ENCODE measurements at places on chromosomes 3 and 15. TPM values are rescaled to one million over a fixed set of nuclear protein-coding genes. Genes with fewer than 3 reads are reported as not detected.

DNA sequence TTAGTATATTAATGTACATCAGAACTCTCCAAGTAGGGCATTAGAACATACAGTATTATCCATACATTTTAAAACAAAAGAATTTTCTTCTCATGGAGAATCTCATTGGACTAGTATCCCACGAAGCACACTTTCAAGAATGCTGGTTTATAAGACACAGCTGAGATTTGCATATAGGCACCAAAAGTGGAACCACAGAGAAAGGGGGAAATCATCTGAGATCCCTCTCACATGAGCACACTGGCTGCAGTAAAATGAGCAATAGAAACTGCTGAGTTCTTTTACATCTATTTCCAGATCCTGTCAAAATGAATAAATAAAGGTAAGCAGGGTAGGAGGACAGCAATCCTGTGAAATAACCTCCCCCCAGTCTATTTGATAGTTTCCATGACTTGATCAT is 665.3 kb downstream of the FHIT start:
- H3K27me3 ChIP-seq: no peaks in the 10 kb centered on the region
- no peak overlapping the region for H3K4me3 ChIP-seq
- no peak overlapping the region for H3K27ac ChIP-seq
- no peaks in the 10 kb centered on the region for H3K4me1 ChIP-seq

DNA sequence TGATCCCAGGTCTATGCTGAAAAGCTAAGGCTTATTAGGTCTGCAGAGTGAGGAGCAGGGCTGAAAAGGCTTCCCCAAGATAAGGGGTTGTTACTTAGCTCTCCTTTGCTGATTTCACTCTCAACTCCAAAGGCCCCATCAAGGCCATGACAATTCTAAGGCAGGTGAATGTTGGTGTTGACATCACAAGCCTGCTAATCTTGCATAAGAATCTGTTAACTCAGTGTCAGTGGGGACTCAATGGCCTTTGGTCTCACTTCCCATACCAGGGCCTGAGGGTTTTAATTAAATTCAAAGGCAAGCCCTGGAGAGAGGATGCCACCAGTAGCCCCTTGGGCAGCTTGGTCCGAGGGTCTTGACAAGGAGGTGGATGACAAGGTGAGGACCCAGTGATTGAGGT is 9.4 kb upstream of the ALAS1 start:
- H3K4me3 ChIP-seq: no peak overlapping the region
- peaks cover 13% of the 10 kb centered on the region for H3K4me1 ChIP-seq
- DNase-seq: no peak
- H3K27ac ChIP-seq: no peak overlapping the region

- H3K27ac ChIP-seq: no peak overlapping the region
- H3K27me3 ChIP-seq: peaks cover 85% of the 10 kb centered on the region
- no peaks in the 10 kb centered on the region for H3K36me3 ChIP-seq
- peak overlapping the region; percentile 8 for H3K4me3 ChIP-seq
- peaks cover 5% of the 10 kb centered on the region for H3K4me1 ChIP-seq
Observed at GRCh38 chr15:89377024-89377841, 42.6 kb upstream of the POLG start.

- H3K36me3 ChIP-seq: no peaks in the 10 kb centered on the region
- H3K4me3 ChIP-seq: no peak overlapping the region
- H3K27me3 ChIP-seq: no peaks in the 10 kb centered on the region
- H3K4me1 ChIP-seq: no peaks in the 10 kb centered on the region
- H3K27ac ChIP-seq: no peak overlapping the region
Observed at GRCh38 chr3:76943058-76943457, 96.8 kb upstream of the ROBO2 start.

DNA sequence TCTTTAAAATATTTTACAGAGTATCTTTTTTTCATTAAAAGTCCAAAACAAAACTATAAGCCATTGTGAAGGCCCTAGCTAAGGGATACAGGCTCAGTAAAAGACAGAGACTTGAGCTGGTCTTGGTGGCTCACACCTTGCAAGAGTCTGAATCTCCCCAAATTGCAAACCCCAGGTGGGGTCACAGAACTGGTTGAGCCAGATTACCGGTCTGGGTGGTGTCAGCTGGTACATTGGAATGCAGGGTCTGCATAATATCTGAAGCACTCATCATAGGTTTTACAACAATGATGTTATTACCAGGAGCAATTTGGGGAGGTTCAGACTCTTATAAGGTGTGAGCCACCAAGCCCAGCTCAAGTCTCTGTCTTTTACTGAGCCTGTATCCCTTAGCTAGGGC is 201.2 kb upstream of the ARPP21 start:
- no peak for DNase-seq
- H3K27ac ChIP-seq: no peak overlapping the region
- no peaks in the 10 kb centered on the region for H3K4me1 ChIP-seq
- H3K4me3 ChIP-seq: no peak overlapping the region
- no peaks in the 10 kb centered on the region for H3K36me3 ChIP-seq
- H3K27me3 ChIP-seq: no peaks in the 10 kb centered on the region

- DNase-seq: no peak
- H3K27me3 ChIP-seq: no peaks in the 10 kb centered on the region
- H3K4me1 ChIP-seq: peaks cover 13% of the 10 kb centered on the region
- no peaks in the 10 kb centered on the region for H3K36me3 ChIP-seq
- H3K27ac ChIP-seq: no peak overlapping the region
Observed at GRCh38 chr3:141457624-141458236, 29.1 kb upstream of the RASA2 start.

DNA sequence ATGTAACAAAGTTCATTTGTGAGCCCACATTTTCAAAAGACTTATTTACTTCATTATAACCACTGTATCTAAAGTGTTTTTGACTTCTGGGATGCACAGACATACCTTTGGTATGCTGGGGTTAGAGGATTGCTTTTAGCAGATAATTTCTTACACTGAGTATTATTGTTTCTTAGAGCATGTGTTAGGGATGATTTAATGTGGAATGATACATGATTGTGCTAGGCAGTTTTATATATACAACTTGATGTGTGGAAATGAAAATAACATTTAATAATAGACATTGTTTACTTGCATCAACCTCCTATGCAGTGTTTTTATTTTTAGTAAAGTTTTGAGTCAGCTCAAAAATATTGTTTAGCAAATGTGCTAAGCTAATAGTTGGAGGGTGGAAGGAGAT is 3.4 kb downstream of the KIF23 start:
- no peak overlapping the region for H3K4me3 ChIP-seq
- peaks cover 2% of the 10 kb centered on the region for H3K36me3 ChIP-seq
- DNase-seq: no peak
- peaks cover 17% of the 10 kb centered on the region for H3K4me1 ChIP-seq
- peaks cover 6% of the 10 kb centered on the region for H3K27me3 ChIP-seq

GRCh38 chr3:4957978-4958377 is 21.3 kb upstream of the BHLHE40 start:
- DNase-seq: no peak
- peaks cover 7% of the 10 kb centered on the region for H3K27me3 ChIP-seq
- H3K4me1 ChIP-seq: no peaks in the 10 kb centered on the region
- no peak overlapping the region for H3K4me3 ChIP-seq

- no peak overlapping the region for H3K4me3 ChIP-seq
- peaks cover 2% of the 10 kb centered on the region for H3K36me3 ChIP-seq
- no peaks in the 10 kb centered on the region for H3K27me3 ChIP-seq
- DNase-seq: peak; percentile 74
- no peak overlapping the region for H3K27ac ChIP-seq
- peaks cover 4% of the 10 kb centered on the region for H3K4me1 ChIP-seq
Observed at GRCh38 chr15:90071220-90071807, 31.0 kb downstream of the IDH2 start.

- peaks cover 14% of the 10 kb centered on the region for H3K27me3 ChIP-seq
- DNase-seq: no peak
- H3K4me3 ChIP-seq: no peak overlapping the region
- H3K36me3 ChIP-seq: no peaks in the 10 kb centered on the region
Observed at GRCh38 chr15:101805605-101806345, 2.5 kb downstream of the OR4F6 start.

DNA sequence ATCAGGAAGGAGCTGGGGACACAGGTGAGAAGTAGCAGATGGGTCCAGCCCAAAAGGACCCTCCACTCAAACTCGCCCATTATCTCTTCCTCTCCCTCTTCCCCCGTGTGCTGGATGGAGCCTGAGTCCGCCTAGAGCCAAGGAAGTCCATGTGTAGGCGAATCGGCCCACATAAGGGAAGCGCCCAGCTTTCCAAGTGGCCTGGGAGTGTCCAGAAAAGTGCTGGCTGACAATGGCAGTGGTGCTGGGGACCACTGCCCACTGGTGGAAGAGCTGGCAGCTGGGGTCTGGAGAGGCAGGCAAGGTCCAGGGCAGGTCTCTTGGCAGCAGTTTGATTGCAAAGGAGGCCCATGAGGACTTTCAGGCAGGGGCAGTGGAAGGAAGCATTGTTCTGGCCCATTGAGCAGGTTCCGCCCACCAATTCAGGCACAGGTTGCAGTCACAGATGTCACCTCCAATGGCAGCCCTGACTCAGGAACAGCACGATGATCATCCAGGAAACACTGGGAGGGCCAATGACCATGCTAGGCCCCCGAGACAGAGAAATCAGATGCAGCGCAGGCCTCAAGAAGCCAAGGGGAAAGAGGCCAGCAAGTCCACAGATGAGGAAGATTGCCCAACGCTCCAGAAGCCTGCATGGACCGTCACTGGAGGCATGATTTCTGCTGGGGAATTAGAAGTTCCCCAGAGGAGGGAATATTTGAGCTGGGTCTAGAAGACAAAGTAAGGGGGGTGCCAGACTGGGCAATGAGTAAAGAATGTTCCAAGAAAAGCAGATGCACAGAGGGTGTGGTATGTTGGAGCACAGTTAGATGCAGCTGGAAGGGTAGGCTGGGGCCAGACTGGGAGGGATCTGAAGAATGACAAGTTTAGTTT is 3.0 kb downstream of the MFGE8 start:
- H3K27me3 ChIP-seq: no peaks in the 10 kb centered on the region
- no peaks in the 10 kb centered on the region for H3K36me3 ChIP-seq
- DNase-seq: no peak
- H3K4me3 ChIP-seq: peak overlapping the region; percentile 25
- peaks cover 32% of the 10 kb centered on the region for H3K4me1 ChIP-seq

The KNG1 gene
- not detected for total RNA-seq
